A673 (cell line): ENCODE measurements at places on chromosomes 2 and 18.
A peak's percentile ranks its signal among the peaks of the same experiment; 100 is the strongest.

- H3K36me3 ChIP-seq, result no peaks in the 10 kb centered on the region
- DNase-seq, result no peak
- H3K4me3 ChIP-seq, result no peak overlapping the region
- H3K27ac ChIP-seq, result no peak overlapping the region
Observed at GRCh38 chr2:120691410-120691809, 44.3 kb upstream of the GLI2 start.

DNA sequence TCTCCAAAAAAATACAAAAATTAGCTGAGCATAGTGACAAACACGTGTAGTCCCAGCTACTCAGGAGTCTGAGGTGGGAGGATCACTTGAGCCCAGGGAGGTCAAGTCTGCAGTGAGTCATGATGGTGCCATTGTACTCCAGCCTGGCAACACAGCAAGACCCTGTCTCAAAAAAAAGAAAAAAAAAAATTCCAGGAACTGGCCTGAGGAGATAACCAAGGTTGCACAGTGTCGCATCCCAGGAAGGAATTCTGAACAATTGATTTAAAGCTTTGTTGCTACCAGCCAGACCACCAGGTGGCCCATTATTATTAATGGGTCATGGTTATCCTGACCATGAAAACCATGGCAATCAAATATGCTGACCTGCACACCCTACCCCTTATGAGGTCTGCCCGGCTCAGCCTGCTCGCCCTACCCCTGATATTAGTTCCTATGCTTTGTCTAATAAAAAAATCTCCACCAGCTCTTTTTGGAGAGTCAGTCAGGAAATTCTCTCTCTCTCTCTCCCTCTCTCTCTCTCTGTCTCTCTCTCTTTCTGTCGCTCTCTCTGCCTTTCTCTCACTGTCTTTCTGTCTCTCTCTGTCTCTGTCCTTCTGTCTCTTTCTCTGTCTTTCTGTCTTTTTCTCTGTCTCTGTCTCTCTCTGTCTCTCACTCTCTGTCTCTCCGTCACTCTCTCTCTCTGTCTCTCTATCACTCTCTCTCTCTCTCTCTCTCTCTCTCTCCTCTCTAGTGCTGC is 73.7 kb downstream of the NCAPH start:
- no peak overlapping the region for H3K27ac ChIP-seq
- H3K36me3 ChIP-seq, result no peaks in the 10 kb centered on the region
- H3K4me3 ChIP-seq, result no peak overlapping the region
- no peaks in the 10 kb centered on the region for H3K27me3 ChIP-seq

- H3K36me3 ChIP-seq, result peaks cover 6% of the 10 kb centered on the region
- peak; percentile 91 for DNase-seq
- no peaks in the 10 kb centered on the region for H3K27me3 ChIP-seq
- H3K4me3 ChIP-seq, result peak within 1 kb of the TSS; percentile 80
- H3K4me1 ChIP-seq, result peaks cover 5% of the 10 kb centered on the region
- peak within 1 kb of the TSS; percentile 93 for H3K27ac ChIP-seq
Observed at GRCh38 chr2:241734467-241735208, at the start of gene D2HGDH. TSS of gene D2HGDH (plus strand) at chr2:241734630. CDS start at chr2:241735225, 595 bp downstream.

DNA sequence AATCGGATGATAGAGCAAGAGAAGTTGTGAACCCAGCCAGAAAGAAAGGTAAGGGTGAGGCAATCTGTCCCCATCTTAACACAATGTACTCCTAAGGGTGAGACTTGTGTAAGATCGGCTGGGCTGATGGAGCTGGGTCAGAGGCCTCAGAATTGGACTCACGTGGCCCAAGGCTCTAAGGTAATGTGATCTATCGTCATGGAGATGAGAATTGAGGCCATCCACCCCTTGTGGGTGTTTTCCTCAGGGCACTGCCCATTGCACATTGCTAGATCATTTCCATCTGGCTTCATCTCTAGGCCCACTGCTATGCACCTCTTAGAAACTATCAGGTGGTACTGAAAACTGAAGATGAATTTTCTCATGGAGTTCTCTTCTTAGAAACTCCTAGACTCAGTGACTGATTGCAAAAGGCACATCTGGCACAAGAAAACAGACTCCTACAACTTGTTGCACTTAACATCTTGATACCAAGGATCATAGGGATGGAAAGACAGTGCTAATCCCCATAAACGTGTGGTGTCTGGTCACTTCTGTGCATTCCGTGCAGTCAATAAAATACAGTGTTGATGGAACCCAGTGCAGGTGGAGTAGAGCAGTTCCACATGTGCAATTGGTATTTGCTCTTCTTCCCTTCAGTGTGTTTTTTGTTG is 228.9 kb upstream of the FOSL2 start:
- no peaks in the 10 kb centered on the region for H3K27me3 ChIP-seq
- H3K4me1 ChIP-seq, result no peaks in the 10 kb centered on the region
- DNase-seq, result no peak
- H3K27ac ChIP-seq, result no peak overlapping the region
- H3K36me3 ChIP-seq, result no peaks in the 10 kb centered on the region
- no peak overlapping the region for H3K4me3 ChIP-seq

DNA sequence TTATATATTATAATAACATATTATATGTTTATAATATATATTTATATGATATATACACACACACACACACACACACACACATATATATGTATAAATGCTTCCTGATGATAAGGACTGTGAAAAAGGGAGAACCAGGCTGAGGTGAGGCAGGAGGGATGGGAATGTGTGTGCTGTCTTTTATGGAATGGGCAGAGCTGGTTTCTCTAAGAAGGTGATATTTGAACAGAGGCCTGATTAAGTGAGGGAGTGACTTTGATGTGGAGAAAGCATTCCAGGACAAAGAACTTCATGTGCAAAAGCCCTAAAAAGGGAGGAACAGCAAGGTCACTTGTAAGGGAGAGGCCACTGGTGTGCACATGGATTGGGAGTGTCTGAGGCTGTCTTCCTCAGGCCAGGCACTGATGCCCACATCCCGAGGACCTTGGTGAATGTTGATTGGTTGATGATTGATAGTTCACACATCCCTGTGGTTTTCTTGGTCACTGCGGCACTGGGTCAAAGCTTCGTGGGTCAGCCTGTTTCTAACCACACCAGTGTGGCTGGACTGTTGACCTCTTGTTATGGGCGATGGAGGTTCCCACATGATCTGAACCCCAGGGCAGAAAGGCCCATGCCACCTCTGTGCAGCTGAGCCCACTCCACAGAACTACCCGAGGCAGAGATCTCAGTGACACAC is 196.9 kb downstream of the MYCN start:
- no peaks in the 10 kb centered on the region for H3K4me1 ChIP-seq
- H3K36me3 ChIP-seq, result no peaks in the 10 kb centered on the region
- H3K27me3 ChIP-seq, result no peaks in the 10 kb centered on the region
- no peak overlapping the region for H3K27ac ChIP-seq

DNA sequence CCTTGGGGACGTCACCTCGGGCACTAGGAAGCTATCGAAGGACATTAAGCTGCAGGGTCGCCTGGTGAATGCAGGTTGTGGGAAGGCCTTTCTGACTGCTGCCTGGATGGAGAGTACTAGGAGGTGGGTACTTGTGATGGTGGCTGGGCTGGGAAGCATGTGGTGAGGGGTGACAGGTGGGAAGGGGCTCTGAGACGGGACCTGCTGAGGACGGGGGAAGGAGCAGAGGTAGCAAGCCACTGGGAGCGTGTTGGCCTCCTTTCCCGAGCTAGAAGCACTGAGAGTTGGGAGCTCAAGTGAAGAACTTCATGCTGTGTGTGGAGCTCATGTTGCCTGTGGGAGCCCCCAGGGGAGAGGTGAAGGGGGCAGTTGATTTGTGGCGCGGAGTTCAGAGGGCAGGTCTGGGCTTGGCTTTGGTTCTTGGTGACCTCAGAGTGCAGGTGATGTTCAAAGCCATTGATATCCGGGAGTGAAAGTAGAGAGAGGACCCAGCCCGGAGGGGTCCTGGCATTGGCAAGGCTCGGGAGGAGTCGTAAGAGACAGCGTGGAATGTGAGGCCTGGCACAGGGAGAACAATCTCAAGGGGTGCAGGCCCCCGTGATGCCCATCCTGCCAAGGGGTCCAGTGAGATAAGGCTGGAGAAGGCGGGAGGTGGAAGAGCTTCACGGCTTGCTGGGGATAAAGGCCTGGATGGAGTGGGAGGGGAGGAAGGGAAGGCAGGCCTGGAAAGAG is 13.2 kb downstream of the MROH2A start:
- DNase-seq, result no peak
- H3K4me1 ChIP-seq, result no peaks in the 10 kb centered on the region
- H3K36me3 ChIP-seq, result no peaks in the 10 kb centered on the region
- H3K27ac ChIP-seq, result no peak overlapping the region
- no peaks in the 10 kb centered on the region for H3K27me3 ChIP-seq

DNA sequence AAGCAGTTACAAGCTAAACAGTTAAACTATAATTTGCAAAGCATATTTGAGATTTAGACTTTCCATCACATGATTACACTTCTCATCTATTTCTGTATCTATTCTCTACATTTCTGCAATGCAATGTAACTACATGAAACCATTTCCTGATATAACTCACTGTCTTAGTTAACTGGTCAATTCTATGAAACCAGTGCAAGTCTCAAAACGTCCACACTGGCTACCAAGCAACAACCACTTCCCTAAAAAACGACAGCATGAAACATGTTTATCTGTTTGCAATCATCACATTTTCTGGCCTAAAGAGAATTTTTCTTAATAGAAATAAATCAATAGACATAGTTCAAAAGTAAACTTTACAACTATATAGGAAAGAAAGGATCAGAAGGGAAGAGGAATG is 17.4 kb downstream of the FECH start:
- H3K4me3 ChIP-seq, result no peak overlapping the region
- H3K27me3 ChIP-seq, result no peaks in the 10 kb centered on the region
- DNase-seq, result no peak
- H3K36me3 ChIP-seq, result peaks cover 56% of the 10 kb centered on the region

DNA sequence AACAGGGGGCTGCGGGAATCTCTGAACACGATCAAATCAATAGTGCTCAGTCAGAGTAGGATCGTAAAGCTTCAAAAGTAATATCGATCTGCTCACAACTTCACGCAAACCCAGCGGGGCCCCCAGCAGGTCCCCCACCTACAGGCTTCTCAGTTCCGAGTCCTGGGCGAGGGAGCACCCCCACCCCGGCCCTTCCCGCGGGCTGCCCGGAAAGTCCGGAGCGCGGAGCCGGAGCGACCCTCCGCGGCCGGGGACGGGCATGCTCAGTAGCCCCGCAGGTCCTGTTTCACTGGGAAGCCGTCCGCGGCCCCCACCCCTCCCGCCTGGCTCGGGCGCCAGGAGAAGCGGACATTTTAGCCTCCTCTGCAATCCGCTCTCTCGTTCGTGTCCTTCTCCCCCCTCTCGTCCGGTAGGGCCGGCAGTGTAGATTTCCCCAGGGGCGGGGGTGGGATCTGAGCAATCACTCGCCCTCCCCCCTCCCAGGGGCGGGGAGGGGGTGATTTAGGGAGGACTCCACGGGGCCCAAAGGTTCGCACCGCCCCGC is 3.3 kb upstream of the SPRED2 start:
- DNase-seq, result peak; percentile 91
- H3K4me1 ChIP-seq, result peaks cover 15% of the 10 kb centered on the region
- no peaks in the 10 kb centered on the region for H3K27me3 ChIP-seq
- H3K27ac ChIP-seq, result peak overlapping the region; percentile 95
- no peaks in the 10 kb centered on the region for H3K36me3 ChIP-seq
- H3K4me3 ChIP-seq, result peak overlapping the region; percentile 64

DNA sequence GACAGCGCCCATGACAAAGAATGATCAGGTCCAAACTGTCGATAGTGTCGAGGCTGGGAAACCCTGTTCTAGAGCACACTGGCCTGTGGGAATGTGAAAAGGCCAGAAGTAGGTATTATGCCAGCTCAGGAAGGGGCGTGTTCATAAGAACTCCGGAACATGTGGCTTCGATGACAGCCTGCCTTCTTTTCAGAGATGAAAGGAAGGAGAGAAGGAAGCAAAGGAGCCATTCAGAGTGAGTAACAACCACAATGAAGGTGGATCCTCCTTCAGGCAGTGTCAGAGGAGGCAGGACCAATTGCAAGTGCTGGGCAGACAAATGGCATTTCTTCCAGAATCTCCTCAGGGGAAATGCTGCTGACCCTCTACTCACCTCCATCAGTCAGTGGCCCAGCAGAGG is 58.5 kb downstream of the NCKAP5 start:
- DNase-seq, result no peak
- H3K4me1 ChIP-seq, result peaks cover 62% of the 10 kb centered on the region
- H3K27ac ChIP-seq, result no peak overlapping the region
- H3K27me3 ChIP-seq, result no peaks in the 10 kb centered on the region

GRCh38 chr2:60268661-60269060 is 284.8 kb downstream of the BCL11A start:
- H3K4me1 ChIP-seq, result no peaks in the 10 kb centered on the region
- DNase-seq, result no peak
- H3K27ac ChIP-seq, result no peak overlapping the region
- no peaks in the 10 kb centered on the region for H3K27me3 ChIP-seq

GRCh38 chr18:50401888-50402287 is 27.0 kb downstream of the SKA1 start:
- no peaks in the 10 kb centered on the region for H3K4me1 ChIP-seq
- no peak overlapping the region for H3K4me3 ChIP-seq
- H3K27ac ChIP-seq, result no peak overlapping the region
- H3K36me3 ChIP-seq, result no peaks in the 10 kb centered on the region
- peak; percentile 25 for DNase-seq

GRCh38 chr2:54602736-54603322 is 120.6 kb upstream of the EML6 start:
- no peak overlapping the region for H3K27ac ChIP-seq
- H3K4me3 ChIP-seq, result no peak overlapping the region
- no peak for DNase-seq
- no peaks in the 10 kb centered on the region for H3K27me3 ChIP-seq
- H3K36me3 ChIP-seq, result peaks cover 7% of the 10 kb centered on the region
- peaks cover 21% of the 10 kb centered on the region for H3K4me1 ChIP-seq

DNA sequence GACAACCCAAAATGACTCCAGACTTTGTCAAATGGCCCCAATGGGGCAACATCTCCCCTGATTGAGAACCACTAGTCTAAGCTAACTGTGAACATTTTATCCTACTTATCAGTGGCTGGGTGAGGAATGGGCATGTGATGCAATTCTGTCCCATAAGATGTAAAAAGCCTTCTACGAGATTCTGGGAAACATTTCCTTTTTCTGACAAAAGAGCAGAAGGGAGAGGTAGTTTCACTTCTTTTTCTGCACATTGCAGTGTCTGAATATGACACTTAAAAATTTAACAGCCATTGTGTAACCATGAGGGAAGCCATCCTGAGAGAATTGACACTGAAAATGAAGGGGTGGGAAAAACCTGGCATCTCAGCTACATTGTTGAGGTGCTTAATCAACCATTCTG is 17.3 kb upstream of the MARCHF4 start:
- no peaks in the 10 kb centered on the region for H3K4me1 ChIP-seq
- no peaks in the 10 kb centered on the region for H3K36me3 ChIP-seq
- no peak overlapping the region for H3K4me3 ChIP-seq
- no peak overlapping the region for H3K27ac ChIP-seq
- H3K27me3 ChIP-seq, result no peaks in the 10 kb centered on the region

GRCh38 chr2:171317492-171318125 is 116.2 kb downstream of the METTL8 start:
- DNase-seq, result no peak
- H3K4me3 ChIP-seq, result no peak overlapping the region
- no peak overlapping the region for H3K27ac ChIP-seq
- H3K4me1 ChIP-seq, result peaks cover 22% of the 10 kb centered on the region
- H3K27me3 ChIP-seq, result no peaks in the 10 kb centered on the region
- H3K36me3 ChIP-seq, result no peaks in the 10 kb centered on the region
